Activated T-cell treated with anti-CD3 and anti-CD28 coated beads, Interleukin-2, amount 50 U/mL, for 72 hours (primary cell): ENCODE measurements at places on chromosomes 7 and 10.

DNA sequence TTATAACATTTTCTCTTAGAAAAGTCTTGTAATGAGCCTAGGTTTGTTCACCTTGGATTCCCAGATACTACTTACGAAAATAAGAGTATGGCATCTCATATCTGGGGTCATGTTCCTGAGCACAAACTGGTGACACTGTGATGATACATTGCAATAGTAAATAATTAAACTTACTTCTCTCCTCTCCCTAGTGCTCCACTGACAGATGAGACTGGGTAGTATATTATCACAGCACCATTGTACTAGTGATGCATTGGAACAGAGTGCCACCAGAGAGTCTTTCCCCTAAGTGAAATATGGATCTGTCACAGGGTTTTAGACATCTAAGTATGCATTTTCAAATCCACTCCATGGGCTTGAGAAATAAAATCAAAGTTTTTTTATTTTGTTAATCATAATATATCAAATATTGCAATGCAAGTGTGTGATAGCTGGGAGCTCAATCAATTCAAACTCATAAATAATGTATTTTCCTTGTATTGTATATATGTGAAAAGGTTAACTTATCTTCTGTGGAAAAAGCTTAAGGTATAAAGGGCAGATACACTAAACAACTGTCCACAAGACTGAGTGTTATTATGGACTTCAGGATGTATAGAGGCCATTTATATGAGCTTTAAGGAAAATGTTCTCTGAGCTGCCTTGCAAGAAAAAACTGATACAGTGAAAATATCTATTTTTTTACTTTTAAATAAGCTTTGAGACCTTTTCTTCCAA lies 275.5 kb downstream of the ZWINT start:
- DNase-seq: no peak
- no peaks in the 10 kb centered on the region for H3K4me1 ChIP-seq
- peaks cover 1% of the 10 kb centered on the region for H3K36me3 ChIP-seq
- H3K27me3 ChIP-seq: no peaks in the 10 kb centered on the region
- no peak overlapping the region for H3K27ac ChIP-seq

DNA sequence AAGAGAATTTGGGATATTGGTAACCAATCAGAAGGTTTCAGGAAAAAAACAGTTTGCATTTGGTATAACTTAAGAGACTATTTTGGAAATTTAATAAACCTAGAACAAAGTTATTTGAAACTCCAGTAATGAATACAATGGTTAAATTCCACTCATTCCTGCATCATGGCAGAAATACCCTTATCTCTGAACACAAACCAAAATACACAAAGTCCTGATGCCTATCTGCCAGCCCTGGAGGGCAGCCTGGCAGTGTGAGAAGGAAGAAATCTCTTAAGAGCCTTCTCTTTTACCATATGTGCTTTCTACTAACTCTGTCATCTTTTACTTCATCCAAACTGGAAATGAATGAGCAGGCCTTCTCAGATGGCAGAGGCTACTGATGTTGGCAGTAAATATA lies 147.1 kb upstream of the LYZL1 start:
- peaks cover 24% of the 10 kb centered on the region for H3K27me3 ChIP-seq
- no peaks in the 10 kb centered on the region for H3K4me1 ChIP-seq
- DNase-seq: no peak
- peaks cover 1% of the 10 kb centered on the region for H3K36me3 ChIP-seq

GRCh38 chr10:5064656-5065055 lies 29.6 kb upstream of the AKR1C3 start:
- H3K36me3 ChIP-seq: no peaks in the 10 kb centered on the region
- H3K27ac ChIP-seq: no peak overlapping the region
- H3K4me1 ChIP-seq: no peaks in the 10 kb centered on the region

GRCh38 chr10:131186547-131187253 lies 124.8 kb downstream of the TCERG1L start:
- no peak overlapping the region for H3K4me3 ChIP-seq
- DNase-seq: no peak
- H3K27ac ChIP-seq: no peak overlapping the region
- no peaks in the 10 kb centered on the region for H3K4me1 ChIP-seq
- H3K36me3 ChIP-seq: no peaks in the 10 kb centered on the region
